Stimulated activated CD4-positive, alpha-beta T cell treated with anti-CD3 and anti-CD28 coated beads, Interleukin-4, amount 100 ng/mL, for 1 hour (primary cell): ENCODE measurements at places on chromosomes 5 and 9.

- no peak for DNase-seq
These were observed 138.5 kb upstream of the IRX2 start for GRCh38 chr5:2890011-2890410.

DNA sequence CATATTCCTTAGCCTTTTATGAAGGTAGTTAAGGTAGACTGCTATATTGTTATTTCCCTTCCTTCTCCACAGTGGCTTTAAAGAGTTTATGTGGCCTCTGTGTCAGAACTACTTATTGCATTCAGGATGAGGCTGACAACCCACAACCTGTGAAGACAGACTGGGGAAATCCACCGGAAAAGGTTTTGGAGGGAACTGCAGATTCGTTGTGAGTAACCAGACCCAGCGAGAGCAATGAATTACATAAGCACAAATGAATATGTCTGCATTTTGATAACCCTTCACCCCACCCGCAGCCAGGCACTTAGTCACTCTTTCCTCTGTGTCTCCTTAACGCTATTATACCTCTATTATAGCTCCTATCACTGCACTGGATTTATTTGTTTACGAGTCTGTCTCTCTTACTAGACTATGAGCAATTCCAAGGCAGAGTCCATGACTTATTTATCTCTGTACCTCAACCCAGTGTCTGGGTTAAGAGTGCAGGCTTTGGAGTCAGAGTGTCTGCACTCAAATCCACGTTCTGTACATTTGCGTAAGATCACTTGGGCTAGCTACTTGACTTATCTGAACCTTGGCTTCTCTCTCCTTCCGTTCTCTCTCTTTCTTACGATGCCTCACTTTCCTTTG is 19.2 kb downstream of the KCTD16 start:
- DNase-seq = peak; percentile 67

DNA sequence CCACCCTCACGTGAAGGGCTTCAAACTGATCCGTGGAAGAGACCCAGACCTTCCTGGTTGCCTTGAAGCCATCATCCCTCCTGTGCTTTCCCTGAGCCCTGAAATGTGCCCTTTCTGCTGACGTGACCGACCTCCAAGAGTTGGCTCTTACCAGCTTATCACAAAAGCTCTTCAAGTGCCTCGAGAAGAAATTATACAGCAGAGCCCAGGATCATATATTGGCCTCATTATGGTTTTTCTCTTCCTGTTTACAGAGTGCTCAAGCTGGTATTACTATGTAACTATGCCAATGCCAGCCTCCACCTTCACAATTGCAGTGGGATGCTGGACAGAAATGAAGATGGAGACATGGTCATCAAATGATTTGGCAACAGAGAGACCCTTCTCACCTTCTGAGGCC is 66.0 kb downstream of the AOPEP start:
- no peak for DNase-seq

GRCh38 chr5:24232929-24233498 is 411.8 kb downstream of the CDH10 start:
- DNase-seq = no peak

- DNase-seq = no peak
These were observed 25.3 kb downstream of the GLRA1 start for GRCh38 chr5:151899399-151899798.

DNA sequence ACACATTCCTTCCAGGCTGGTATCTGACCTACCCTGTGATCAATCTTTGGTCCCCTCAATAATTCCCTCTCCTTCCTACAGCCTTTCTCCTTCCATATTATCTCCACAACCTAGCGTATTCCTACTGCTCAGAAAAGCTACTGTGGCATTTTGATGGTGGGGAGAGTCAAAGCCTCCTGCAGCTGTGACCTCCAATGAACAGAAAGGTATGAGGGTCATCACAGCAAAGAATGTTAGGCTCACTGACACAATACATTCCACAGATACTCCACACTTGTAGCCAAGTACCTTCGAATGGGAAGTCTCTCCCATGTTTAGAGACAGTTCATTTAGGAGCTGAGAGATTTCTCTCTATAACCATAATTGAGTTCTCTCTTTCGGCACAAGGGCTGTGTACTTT is 5.9 kb downstream of the FBN2 start:
- DNase-seq = no peak

GRCh38 chr5:91311697-91312501 is 71.2 kb downstream of the ARRDC3 start:
- DNase-seq = peak; percentile 36

DNA sequence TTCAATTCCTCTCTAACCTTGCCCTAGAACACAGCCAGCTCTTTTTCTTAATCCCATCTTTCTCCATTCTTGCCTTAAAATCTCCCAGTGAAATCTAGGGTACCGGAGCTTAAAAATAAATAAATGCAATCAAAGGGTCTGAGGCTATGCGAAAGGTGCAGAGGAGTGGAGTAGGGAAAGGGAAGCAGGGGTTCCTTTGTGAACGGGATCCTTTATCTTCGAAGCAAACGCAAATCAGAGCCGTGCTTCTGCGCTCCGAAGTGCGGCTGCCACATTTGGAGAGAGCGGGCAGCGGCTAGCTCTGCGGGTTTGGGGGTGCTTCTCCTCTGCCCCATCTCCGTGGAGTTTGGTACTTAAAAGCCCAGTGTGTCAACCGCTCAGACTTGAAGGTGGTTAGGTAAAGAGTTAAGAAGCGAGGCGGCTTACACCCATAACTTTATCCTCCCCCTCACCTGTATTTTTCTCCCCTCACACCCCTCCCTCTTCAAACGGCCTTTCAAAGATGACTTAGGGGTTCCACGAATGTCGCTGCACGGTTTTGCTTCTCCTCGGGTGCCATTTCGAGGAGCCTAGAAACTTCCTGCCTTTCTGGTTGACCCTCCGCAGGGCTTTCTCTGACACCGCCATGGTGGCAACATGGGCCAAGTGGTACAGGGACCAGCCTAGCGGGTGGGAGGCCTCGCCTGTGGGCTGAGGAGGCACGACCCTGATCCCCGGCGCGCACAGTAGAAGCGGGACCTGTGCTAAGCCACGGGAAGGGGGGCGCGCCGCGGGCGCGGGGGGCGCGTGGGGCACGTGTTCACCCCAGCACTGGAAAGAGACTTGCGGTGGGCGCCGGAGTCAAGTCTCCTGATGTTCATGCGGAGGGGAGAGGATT is 31.7 kb upstream of the NFIB start:
- no peak for DNase-seq

GRCh38 chr5:6767481-6768063 is 54.3 kb downstream of the TENT4A start:
- no peak for DNase-seq

DNA sequence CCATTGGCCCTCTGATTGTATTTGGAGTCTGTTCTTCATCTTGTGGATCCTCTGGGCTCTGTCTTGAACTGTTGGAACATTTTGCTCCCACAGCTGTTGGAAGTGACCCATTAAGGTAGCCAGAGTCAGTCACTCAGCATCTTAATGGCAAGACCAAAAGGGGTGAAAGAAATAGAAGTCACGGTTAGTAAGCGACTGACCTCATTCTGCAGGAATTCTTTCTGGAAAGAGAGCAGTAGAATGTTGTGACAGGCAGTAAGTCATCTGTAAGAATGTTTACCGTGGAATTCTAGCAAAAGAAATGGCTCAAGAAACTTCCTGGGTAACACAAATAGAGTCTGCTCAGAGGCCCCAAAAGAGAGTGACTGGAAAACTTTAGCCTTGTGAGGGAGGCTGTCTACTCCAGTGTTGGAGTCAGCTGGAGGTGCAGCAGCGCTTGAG is 28.6 kb upstream of the TNC start:
- DNase-seq = no peak

- DNase-seq = no peak
These were observed 73.0 kb downstream of the EHMT1 start for GRCh38 chr9:137691646-137692351.

GRCh38 chr5:154211641-154212390 is 21.3 kb downstream of the GALNT10 start:
- no peak for DNase-seq

DNA sequence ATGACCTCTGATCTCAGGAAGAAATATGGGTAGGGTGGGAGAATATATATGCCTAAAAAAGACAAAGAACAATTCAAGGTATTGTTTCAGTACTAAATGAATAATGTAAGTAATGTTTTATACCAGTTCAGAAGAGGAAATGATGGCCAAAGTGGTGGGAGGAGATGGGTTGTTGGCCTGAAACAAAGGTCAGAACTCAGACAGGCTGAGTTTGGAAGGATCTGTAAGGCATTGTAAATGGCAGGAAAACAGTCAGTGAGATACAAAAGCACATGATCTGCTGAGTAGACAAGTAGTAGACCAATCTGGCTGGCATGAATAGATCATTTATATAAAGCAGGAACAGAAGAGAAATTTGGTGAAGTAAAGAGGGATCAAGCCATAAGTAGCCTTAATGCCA is 175.8 kb upstream of the PLCXD3 start:
- no peak for DNase-seq

GRCh38 chr5:142944140-142944539 is 174.0 kb downstream of the ARHGAP26 start:
- no peak for DNase-seq

GRCh38 chr9:18371621-18372020 is 102.3 kb upstream of the ADAMTSL1 start:
- DNase-seq = no peak

DNA sequence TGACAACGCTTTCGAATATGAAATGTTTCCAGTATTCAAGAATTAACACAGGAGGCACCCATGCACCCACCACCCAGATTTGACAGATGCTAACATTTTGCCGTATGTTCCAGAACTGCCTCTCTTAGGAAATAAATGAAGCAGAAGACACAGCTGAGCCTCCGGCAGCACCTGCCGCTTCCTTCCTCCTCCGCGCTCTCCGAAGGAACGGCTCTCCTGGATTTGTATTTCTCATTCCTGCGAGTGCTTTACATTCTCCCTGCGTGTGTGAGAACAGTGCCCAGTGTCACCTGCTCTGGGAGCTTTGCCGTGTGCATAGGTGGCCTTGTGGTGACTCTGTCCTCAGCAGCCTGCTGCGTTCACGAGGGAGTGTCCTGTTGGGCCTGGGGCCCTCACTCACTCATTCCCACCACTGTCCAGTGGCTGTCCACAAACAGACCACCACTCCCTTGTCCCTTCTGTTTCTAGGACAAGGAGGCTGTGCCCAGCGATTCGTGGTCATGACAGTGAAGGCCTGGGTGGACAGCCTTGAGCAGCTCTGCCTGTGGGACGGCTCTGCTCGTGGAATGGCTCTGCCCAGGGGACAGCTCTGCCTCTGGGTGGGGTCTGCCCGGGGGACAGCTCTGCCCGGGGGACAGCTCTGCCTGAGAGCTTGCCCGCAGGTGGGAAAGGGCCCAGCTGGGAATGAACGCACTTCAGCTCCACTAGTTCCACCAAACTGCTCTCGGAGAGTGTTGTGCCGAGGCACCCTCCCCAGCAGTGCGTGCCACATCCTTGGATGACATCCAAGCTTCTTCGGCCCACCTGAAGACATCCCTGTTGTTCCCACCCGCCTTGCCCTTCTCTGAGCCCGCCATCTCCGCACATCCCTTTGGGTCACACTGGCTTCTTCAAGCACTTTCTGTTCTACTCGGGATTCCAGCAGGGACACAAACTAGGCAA is 170.5 kb upstream of the PPP1R26 start:
- DNase-seq = no peak

DNA sequence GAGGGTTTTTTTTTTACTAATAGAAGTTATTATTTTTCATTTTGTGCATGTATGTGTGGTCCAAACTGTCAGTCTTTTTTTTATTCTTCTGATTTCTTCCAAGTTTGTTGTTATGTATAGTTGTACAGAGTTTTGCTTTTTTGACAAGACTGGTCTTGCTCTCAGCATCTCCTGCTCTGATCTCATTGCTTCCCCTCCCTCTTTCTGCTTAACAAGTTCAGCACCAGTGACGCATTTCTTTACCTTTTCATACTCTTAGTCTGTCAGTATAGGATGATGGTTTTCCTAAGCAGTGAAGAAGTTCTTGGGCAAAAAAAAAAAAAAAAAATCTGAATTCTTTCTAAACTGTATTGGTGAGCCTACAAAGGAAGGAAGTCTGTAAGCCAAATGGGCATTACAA is 135.1 kb downstream of the CD180 start:
- no peak for DNase-seq

- DNase-seq = no peak
These were observed 15.6 kb upstream of the DCP2 start for GRCh38 chr5:112960863-112961504.

- DNase-seq = no peak
These were observed 66.0 kb upstream of the KLF9 start for GRCh38 chr9:70480405-70480980.

- no peak for DNase-seq
These were observed 605.4 kb upstream of the CLINT1 start for GRCh38 chr5:158464383-158464782.

DNA sequence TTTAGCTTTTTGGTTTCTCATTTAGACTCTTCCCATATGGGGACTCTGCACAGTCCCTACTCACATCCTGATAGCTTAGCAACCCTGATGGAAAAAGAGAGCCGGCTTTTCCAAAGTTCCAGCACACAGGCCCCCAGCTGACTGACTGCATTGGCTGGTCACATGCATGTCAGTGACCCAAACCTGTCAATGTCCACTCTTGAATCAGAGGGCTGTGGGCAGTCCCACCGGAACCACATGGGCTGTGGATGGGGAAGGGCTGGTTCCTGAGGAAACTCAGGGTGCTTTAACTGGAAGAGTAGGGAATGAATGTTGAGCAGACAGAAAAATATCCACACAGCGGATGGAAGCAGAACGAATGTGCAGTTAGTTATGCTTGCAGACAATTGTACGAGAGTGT is 136.6 kb downstream of the NSG2 start:
- no peak for DNase-seq

- no peak for DNase-seq
These were observed 437.0 kb downstream of the TMEM232 start for GRCh38 chr5:110289512-110289810.

GRCh38 chr5:64184832-64185231 is 19.2 kb downstream of the RNF180 start:
- DNase-seq = no peak

GRCh38 chr5:105677291-105677690 is 1993.4 kb downstream of the EFNA5 start:
- DNase-seq = no peak

DNA sequence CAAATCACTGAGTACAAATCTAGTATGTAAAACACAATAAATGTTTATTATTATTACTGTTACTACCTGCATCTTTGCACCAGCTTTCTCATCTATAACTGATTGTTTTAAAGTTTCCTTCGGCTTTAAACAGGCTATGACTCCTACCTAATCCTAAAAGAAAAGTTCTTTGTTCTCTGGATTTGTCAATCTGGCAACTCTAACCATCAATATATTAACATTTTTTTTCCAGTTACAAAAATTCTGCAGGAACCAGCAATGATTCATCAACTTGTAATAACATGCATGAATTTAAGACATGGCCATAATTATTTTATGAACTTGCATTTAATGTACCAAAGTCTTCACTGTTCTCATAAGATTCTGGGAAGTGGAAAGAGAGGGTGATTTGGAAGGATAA is 228.5 kb downstream of the PIK3R1 start:
- no peak for DNase-seq

GRCh38 chr5:159444441-159445082 is 114.3 kb upstream of the IL12B start:
- DNase-seq = no peak

GRCh38 chr9:129138476-129139232 is 27.4 kb downstream of the PTPA start:
- DNase-seq = no peak
